ENCODE measurements at places on chromosomes 6 and 20.

DNA sequence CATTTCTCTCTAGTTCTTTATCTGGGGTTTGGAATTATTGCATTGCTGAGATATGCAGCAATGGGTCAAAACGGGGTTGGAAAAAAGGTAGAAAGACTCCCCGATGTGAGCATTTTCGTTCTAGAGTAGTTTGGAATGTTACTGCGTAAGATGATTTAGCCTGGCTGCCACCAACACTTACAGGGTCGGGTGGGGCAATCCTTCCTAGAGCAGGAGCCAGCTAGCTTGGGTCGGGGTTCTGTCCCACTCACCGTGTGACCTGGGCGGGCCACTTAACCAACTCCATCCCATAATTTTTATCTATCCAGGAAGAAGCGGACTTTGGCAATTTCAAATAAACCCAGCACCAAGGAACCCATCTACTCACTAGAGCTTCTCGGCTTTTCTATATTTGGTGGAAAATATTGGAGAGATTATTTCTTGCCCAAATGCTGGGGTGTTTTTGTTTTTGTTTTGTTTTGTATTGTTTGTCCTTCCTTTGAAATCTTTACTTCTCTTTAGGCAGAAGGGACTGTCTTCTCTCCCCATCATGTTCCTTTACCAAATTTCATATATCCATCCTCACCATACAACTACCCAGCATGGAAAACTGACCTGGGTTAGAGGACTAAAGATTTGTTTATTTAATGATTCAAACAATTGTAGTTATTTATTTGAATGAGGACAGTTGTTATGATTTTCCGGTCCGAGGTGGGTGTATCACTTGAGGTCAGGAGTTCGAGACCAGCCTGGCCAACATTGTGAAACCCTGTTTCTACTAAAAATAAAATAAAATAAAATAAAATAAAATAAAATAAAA is 72.4 kb downstream of the GPX5 start:
- DNase-seq: no peak

DNA sequence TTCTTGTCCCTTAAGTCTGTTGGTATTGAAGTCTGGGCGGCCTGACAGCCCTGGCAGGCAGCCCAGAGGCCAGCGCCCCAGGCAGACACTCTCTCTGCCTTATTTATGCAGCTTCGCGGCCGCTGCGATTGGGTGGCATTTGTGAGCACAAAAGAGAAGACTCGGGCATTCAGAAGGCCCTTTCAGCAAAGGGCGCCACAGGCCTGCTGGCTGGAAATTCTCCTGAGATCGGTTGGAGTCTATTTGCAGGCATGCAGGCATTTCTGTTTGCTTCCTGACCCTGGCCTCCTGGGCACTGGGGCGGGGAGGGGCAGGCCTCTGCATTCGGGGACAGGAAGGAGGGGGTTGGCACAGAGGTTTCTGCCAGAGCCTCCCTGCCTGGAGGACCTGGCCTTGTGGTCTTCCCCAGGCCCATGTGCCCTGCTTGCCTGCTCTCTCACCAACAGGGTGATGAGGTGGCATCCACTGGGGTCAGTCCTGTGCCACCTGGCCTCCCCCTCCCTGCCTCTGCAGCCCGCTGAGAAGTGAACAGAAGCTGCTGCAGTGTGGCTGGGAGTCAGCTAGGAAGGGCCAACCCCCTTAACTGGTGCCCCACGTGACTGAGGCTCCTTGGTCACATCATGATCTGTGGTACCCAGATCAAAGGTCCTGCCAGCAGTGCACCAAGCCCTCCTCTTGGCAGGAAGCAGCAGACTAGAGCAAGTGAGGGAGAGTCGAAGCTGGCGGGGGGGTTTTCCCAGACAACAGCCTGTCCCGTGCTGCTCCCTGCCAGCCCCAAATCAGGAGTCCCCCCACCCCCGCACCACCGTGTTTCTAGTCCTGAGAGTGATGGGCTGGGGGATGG is 16.6 kb upstream of the CCDC167 start:
- no peak for DNase-seq

DNA sequence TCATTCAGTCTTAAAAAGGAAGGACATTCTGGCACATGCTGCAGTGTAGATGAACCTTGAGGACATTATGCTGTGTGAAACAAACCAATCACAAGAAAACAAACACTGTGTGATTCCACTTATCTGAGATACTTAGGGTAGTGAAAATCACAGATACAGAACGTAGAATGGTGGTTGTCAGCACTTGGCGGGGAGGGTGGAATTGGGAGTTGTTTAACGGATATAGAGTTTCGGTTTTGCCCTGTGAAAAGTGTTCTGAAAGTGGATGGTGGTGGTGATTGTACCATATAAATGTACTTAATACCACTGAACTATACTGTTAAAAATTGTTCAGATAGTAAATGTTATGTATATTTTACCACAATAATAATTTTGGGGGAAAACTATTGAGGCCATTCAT is 18.4 kb downstream of the KAT14 start:
- DNase-seq: no peak

DNA sequence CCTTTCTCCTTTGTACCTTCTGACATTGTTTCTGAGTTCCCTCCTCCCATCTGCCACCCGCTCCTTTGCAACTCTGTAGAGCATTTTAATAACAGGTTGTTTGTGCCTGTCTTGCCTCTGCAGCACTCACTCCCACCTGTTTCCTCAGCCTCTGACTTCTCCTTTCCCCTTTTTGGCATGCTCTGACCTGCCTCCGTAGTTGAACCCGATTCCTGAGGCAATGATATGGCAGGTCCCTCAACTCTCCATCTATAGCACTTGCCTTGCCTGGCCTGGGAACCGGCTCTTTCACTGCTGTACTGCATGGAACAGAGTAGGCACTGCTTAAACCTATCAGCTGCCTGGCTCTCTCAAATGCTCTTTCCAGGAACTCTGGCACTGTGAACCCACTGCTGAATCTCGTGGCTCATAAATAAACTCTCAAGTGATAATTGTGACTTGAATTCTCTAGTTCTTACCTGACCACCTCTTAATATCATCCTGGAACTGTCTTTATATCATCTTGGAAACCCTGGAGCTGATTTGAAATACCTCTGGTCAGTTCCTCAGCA is 50.3 kb downstream of the UTRN start:
- DNase-seq: no peak
